GM18507 (cell line): ENCODE measurements at places on chromosomes 1 and 21.

GRCh38 chr1:34582356-34582755 is 172.5 kb upstream of the GJB5 start:
- DNase-seq = no peak

DNA sequence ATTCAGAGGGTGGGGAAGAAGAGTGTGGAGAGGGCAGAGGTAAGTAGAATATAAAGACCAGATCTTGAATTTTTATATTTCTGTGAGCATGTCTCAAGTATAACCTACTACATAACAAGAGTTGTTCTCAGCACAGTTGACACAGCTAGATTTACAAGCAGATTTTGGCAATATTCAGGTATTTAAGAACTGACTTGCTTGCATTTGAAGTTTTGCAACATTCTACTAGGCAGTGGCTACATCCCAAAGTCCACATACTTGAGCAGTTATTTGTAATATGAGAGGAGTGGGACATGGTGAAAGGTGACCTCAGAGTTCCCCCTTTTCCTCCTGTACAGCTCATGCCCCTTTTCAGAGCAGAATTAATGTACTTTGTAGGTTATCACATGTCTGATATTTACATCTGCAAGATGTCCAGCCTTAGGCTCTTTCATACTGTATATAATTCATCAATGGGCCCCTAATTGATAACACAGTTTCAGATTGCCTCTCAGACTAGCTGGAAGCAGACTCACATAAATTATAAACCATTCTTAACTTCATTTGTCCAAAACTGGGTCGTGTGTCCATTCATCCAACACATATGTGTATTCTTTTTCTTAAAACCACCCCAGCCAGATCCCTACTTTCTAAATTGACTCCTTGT is 136.7 kb upstream of the RAVER2 start:
- DNase-seq = no peak

- no peak for DNase-seq
Measured at GRCh38 chr1:94707321-94708298, 112.5 kb upstream of the SLC44A3 start.

DNA sequence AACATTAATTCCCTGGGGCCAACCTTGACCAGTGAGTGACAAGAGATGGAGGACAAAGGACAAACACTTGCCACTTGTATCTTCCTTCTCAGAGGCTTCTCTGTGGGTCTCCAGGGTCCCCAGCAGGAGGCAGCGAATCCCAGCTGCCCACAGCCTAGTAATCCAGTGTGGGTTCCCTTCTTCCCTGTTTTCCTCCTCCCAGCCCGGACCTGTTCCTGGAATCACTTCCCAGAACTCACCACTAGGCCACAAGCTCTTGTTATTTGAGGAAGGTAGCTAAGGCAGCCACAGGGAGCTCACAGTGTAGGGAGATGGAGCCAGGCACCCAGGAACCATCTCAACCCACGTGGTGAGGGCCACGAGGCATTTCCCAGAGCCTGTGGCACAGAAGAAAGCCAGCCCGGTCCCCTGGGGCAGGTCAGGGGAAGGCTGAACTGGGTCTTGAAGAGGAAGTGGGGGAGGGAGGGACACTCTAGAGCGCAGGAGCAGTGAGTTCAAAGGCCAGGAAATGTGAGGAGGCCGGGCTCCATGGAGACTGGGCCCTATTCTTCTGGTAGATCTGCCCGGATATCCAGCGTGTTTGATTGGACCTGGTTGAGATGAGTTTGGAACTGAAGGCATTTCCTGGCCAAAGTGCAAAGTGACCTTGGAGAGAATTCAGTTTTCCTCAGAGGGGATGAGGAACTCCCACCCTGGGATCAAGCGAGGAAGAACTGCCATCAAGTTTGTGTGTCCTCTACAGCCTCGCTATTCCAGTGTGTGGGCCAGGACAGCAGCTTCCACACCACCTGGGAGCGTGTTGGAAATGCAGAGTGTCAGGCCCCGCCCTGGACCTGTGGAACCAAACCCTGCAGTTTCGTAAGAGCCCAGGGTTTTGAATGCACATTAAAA is 20.3 kb upstream of the C2CD2 start:
- DNase-seq = peak; percentile 44

DNA sequence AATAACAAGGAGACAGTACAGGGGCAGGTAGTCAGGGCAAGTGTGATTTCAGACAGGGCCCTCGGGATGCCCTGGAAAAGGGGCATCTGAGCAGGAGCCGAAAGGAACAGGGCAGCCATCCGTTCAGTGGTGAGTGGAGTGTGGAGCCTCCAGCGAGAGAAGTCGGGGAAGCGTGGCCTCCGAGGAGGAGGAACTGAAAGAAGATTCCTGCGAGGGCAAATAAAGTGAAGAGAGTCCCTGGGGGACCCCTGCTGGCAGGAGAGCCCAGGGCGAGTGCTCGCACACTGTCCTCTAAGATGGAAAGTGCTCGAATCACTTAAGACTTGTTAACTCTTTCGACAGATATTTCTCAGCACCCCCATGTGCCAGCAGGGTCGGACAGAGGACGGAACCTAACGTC is 3.5 kb upstream of the UTS2 start:
- DNase-seq = no peak

DNA sequence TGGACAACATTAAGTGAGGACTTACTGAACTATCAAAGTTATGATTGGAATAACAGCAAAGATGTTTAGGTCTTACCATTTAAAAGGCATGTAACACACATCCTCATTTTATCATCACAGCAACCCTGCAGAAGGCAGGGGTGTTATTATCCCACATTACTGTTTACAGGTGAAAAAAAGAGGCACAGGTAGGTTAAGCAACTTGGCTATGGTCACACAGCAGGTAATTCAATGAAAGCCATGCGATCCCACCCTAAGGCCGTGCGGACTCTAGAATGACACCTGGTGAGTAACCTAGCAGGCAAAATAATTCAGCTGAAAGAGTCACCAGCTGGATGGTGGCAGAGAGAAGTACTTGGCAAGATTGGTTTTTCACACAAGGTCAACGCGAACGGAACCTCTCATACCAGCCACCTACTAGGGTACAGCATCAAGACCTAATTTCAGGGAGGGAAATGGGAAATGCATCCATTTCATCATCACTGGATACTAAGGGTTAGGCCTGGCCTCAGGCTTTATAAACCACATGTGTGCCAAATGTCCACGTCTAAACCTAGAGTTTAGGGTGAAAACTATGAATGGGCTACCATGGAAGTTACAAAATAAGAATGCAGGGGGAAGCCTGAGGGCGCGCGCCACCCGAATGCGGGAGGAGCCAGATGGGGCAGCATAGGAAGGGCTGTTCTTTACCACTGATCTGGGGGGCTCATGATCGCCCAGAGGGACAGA is 85.3 kb downstream of the SLC66A1 start:
- no peak for DNase-seq

DNA sequence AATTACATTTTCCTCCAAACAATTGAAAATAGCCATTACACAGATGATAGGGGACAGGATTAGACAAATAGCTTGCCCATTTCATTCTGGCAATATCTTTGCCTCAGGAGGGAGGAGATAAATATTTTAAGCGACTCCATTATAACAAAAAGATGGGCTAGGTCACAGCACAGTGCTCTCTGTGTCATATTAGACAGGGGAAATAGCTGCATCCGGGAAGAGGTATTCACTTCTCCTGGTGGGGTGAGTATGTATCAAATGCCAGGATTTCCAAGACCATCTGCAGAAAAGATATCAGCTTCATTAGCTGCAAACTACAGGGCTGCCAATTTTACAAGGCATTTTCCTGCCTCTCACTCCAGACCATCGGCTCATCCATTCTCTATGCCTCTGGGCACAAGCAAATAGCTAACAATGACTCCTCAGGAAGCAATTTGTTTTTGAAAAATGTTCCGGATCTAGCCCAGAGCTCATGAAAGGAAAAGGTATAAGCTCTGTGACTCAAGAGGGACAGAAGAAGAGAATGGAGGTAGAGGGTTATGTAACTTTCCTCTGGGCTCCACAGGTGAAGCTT is 41.9 kb upstream of the ANGPTL7 start:
- no peak for DNase-seq

GRCh38 chr1:116711263-116711840 is 42.9 kb upstream of the CD2 start:
- DNase-seq = no peak

GRCh38 chr1:158527190-158527815 is 26.9 kb downstream of the OR6Y1 start:
- DNase-seq = peak; percentile 2

- DNase-seq = no peak
Measured at GRCh38 chr1:231527586-231528171, 790 bp upstream of the TSNAX start.

- no peak for DNase-seq
Measured at GRCh38 chr1:10803971-10804820, 7.8 kb upstream of the CASZ1 start.

- no peak for DNase-seq
Measured at GRCh38 chr1:156899956-156900718, 6.6 kb downstream of the PEAR1 start.

- DNase-seq = no peak
Measured at GRCh38 chr1:200895443-200895789, 716 bp downstream of the INAVA start.

GRCh38 chr21:20822666-20823065 is 175.5 kb upstream of the NCAM2 start:
- no peak for DNase-seq

GRCh38 chr1:166133857-166134256 is 32.9 kb downstream of the FAM78B start:
- DNase-seq = no peak

GRCh38 chr1:30524840-30525617 is 198.4 kb downstream of the MATN1 start:
- DNase-seq = no peak
